AG04450 (cell line): ENCODE measurements at places on chromosomes 1 and 21. TPM values are rescaled to one million over a fixed set of nuclear protein-coding genes. Genes with fewer than 3 reads are reported as not detected.

GRCh38 chr1:236251587-236251986 lies 30.2 kb downstream of the ERO1B start:
- DNase-seq, result no peak

GRCh38 chr1:197995408-197996258 lies 78.5 kb downstream of the LHX9 start:
- no peak for DNase-seq

DNA sequence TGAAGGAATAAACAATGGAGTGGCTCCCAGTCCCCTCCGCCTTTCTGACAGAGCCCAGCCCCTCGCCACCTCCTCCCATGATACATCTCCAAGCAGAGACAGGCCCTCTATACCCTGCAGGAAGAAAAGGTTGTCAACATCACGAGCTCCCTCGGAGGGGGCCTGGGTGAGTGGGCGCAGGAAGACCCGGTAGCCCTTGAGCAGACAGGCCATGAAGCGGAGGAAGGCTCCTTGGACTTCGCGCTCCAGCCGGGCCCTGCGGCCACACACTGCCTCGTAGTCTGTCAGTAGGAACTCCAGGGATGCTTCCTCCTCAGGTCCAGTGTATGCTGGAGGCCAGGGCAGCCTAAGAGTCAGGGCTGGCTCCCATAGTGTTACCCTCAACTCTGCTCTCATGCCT lies 7.0 kb downstream of the DENND4B start:
- no peak for DNase-seq

GRCh38 chr1:230191079-230191804 lies 124.2 kb downstream of the GALNT2 start:
- no peak for DNase-seq

GRCh38 chr1:177558372-177558771 lies 387.6 kb downstream of the BRINP2 start:
- DNase-seq, result no peak

GRCh38 chr1:23618586-23619083 lies 59.3 kb upstream of the ID3 start:
- DNase-seq, result no peak

DNA sequence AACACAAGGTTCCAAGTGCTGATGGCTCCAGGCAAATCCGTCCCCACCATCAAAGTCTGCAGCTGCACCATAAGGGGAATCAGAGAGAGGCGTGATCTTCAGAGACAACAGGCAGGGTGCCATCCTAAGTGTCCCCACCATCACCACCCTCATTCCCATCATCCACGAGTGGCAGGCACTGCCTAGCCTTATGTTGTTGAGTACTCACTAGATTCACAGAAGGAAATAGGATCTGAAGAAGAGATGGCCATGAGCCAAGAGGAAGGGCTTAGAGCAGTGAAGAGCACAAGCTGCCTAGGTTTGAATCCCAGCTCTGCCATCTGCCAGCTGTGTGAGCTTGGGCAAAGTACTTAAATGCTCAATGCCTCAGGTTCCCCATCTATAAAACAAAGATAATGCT lies 207.3 kb upstream of the CSF3R start:
- DNase-seq, result no peak

GRCh38 chr1:160924791-160925651 lies 29.6 kb downstream of the ITLN2 start:
- no peak for DNase-seq

GRCh38 chr21:14718951-14719350 lies 172.8 kb upstream of the SAMSN1 start:
- DNase-seq, result no peak

- DNase-seq, result no peak
These were observed 127.3 kb upstream of the APP start for GRCh38 chr21:26297851-26298250.

DNA sequence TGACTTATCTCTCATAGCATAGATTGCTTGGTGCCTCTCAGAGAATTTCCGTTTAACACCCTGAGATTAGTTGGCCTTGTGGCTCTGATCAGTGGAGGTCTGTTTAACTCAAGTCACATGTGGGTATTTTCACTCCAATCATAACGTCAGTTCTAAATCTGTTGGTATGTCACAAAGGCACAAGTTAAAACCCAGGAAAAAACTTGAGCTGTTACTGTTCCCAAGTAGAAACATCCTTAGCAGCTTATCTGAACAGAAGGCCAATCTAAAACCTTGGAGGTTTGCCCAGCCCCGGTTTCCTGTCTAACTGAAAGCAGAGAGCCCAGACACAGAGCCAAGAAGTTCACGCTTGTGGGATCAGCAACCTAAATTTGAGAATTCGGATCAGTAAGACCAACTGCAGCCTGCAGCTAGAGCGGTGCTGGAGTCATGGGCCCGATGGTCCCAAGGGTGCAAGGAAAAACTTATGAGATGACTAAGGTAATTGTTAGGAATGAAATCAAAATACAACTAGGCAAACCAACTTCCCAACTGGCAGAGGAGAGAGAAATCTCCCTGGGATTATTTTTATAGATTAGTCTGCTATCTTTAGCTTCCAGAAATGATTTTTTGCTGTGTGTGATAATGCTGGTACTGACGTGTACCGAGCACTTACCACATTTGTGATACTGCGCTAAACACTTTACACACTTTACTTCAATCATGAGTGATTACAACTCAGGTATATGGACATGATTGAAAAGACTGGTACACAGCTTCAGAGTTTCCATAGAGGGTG lies 90.2 kb upstream of the C1orf21 start:
- peak; percentile 63 for DNase-seq

- no peak for DNase-seq
These were observed 932 bp upstream of the FCRLA start for GRCh38 chr1:161706113-161706481.

- DNase-seq, result no peak
These were observed 46.4 kb upstream of the SLC22A15 start for GRCh38 chr1:115929881-115930280.

DNA sequence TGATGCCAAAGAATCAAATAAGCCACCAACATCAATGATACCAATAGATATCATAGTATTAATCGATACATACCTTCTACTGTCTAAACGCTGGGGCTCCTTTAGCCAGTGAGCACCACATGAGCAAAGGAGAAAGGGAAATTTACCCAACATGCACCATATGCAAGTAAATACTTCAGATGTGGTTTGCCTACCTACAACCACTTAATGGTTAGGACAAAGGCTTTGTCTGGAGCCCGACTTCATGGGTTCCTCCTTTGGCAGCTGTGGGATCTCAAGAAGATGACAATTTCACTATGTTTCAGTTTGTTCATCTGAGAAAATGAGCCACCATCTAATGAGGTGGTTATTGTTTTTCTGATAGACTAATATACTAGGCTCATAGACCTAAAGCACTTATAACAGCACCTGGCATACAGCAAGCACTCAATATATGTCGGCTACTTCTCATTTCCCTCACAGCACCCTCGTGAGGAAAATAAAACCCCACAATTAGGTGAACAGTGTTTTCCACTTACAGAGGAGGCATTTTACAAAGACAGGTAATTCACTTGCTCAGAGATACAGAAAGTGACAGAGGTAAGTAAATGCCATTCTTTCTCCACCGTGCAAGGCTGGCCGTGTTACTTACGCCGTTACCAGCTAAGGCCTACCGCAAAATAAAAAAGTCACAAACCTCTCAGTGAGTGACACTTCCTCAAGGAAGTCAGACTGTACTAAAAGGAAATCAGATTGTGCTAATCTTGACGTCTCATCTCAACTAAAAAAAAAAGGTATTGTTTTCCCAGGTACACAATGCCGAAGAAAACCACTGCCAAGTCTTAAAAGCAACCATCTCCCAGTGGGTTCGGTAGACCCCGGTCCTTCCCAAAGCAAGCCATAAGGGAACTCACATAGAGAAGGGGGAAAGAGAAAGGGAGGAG lies 1.6 kb downstream of the TTC13 start:
- DNase-seq, result no peak

DNA sequence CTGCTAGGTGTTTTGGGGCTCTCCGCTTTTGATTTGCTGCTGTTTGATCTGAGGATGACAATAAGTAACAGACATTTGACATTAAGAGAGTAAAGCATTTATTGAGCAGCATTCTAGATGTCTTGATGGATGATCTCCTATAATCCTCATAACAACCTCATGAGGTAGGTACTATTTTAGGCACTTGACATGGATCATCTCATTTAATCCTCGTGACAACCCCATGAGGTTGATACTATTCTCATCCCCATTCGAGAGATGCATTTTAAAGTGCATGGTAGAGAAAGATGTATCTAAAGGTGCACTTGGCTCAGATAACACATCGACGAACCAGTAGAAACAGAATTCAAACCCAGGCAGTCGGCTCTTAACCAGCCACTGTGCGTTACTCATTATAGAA lies 26.6 kb downstream of the TCEA3 start:
- DNase-seq, result no peak

GRCh38 chr1:210311726-210312493 lies 16.8 kb upstream of the HHAT start:
- DNase-seq, result no peak

- peak; percentile 77 for DNase-seq
These were observed 3.0 kb upstream of the RGS2 start for GRCh38 chr1:192805832-192806323.

DNA sequence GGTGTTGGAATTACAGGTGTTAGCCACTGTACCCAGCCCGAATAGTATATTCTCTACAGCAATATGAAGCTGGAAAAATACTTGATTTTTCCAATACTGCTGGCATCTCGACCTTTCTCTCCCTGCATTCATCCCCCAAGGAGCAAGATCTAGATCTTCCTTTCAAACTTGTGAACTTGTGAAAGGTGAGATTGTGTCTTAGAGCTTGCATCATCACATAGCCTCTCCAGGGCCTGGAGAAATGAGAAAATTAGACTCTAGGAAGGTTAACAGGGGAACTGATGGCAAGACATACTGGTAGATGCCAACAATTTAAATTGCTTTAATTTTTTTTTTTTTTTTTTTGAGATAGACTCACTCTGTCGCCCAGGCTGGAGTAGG lies 2.1 kb downstream of the PRUNE1 start:
- no peak for DNase-seq

DNA sequence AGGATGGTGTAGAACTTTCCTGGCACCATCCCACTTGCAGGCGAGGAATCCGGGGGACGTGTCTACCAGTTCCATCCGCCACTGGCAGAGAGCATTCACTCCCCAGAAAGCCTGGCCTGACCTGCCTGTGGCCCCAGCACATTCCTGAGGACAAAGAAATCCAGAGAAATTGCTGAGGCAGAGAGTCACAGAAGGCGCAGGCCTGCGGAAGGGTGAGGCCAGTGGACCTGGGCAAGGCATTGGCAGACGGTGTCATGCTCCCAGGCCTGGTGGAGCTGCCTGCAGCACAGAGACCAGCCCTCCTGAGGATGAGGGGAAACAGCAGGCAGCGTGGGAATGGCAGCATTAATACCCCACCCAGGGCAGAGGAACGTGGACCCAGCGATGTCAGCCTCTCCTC lies 81.2 kb upstream of the F3 start:
- no peak for DNase-seq

DNA sequence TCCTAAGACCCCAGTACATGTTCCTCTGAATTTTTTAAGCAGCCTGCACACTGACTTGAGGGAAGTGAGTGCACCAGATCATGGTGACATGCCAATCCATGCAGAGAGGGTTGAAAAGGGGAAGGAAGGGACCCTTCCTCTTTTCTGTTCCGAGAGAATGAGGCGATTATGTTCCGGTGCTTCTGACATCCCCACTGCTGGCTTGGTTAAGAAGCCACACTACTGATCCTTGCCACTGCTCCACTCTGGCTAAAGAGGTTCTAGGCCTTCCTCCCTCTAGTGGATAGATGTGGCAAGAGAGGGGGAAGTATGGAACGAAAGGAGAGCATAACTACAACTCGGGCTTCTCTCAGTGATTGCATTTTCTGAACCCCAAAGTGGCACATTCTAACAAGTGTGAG lies 1.8 kb upstream of the CYB5R1 start:
- no peak for DNase-seq

GRCh38 chr1:84800090-84801073 lies 92.6 kb downstream of the LPAR3 start:
- no peak for DNase-seq

DNA sequence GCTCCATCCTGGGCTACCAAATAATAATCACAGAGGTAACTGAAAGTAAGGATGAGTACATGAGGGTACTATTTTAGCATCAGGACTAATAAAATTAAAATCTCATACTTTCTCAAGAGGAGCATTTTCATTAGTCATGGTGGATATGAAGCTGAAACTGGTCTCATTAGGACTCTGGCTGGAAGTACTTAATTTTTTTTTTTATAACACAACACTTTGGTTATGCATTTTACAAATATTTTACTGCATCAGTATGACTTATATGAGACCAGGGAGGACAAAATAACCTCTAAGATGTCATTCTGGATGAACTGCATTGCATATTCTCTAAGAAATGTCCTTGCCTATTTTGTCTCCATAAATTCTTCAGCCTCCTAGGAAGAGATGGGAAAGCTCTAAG lies 290.9 kb downstream of the HLX start:
- DNase-seq, result no peak

DNA sequence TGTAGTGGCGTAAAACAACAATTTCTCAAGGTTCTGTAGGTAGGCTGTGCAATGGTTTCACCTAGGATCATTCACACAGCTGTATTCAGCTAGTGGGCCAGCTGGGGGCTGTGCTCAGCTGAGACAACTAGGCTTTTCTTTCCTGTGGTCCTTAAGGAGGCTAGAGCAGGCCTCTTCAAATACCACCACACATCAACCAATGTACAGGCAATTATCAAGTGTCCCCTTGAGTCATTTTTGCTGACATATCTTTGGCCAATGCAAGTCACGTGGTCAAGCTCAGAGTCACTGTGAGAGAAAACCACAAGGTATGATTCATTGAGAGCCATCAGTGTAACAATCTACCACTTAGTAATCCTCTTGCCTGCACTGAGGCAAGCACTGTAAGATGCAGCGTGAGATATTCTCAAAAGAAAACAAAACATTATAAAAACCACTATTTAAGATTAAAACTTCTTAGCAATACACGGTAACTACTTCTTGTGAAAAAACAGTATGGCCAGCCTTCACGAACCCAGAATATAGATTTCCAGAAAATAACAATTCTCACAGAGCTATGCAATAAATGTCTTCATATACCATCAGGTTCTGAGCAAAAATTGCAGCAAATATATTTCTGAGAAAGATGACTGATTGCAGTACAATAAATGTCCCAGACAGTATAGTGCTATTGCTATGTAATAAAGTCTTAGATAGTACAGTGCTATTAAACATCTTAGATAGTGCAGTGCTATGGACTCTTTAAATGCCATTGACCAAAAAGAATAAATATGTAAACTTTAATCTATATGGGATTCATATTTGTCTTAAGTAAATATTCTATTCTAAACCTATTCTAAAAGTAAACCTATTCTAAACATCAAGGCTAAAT lies 55.3 kb downstream of the NME7 start:
- DNase-seq, result peak; percentile 77

- DNase-seq, result no peak
These were observed 217.4 kb downstream of the FGGY start for GRCh38 chr1:59514061-59514909.

Gene LORICRIN
- not detected in 2 replicates for polyA plus RNA-seq

Gene PLEKHG5
- polyA plus RNA-seq, result 4.2 and 5.4 TPM in 2 replicates

Gene S100A9
- not detected in 2 replicates for polyA plus RNA-seq

Gene CKS1B
- polyA plus RNA-seq, result 66.4 and 81.3 TPM in 2 replicates

Gene CD53
- not detected in 2 replicates for polyA plus RNA-seq

Gene ZFP69B
- 4.4 and 5.9 TPM in 2 replicates for polyA plus RNA-seq

Gene CRYAA
- not detected in 2 replicates for polyA plus RNA-seq

Gene AMY2B
- 0.91 and 1.1 TPM in 2 replicates for polyA plus RNA-seq

Gene IL19
- polyA plus RNA-seq, result 0.07 TPM in 1 of 2 replicates, not detected in the other

Gene SLAMF8
- polyA plus RNA-seq, result not detected in 2 replicates

Gene COL8A2
- 1.5 and 1.6 TPM in 2 replicates for polyA plus RNA-seq

Gene S100A7
- not detected in 2 replicates for polyA plus RNA-seq

Gene GUCA2B
- polyA plus RNA-seq, result not detected in 2 replicates

Gene MEX3A
- polyA plus RNA-seq, result 11.8 and 14.6 TPM in 2 replicates
